Myocyte (in vitro differentiated cells): ENCODE measurements at places on chromosomes 6 and 20.
A peak's percentile ranks its signal among the peaks of the same experiment; 100 is the strongest.

DNA sequence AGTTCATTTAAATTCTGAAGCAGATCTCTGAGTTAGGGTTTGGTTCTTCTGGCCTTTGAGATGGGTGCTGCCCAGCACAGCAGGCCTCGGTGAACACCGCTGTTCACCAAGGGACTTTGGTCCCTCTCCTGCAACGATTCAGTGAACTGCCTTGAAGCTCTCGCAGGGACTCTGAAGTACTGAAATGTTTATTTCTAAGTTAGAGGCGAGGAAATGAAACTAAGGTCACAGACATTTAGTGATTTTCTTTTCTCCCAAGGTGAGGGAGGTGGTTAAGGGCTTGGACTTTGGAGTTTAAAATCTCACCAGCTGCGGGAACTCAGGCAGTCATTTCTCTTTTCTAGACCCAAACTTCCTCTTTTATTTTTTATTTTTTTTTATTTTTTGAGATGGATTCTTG lies 26.2 kb downstream of the E2F3 start:
- no peak for DNase-seq

DNA sequence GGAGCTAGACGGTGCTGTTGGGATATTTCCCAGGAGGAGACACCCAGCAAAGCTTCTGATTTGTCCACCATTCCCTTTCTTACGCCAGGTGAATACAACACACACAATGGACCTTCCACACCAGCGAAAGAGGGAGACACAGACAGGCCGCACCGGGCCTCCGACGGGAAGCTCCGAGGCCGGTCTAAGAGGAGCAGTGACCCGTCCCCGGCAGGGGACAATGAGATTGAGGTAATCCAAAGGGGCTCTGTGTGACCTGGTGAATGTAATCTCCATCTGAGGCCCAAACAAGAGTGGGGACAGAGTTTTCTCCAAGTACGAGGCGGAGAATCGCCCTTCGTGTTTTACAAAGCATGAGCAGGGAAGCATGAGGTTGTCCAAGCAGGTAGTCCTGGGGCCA lies 194.5 kb downstream of the EYA2 start:
- no peak for DNase-seq

DNA sequence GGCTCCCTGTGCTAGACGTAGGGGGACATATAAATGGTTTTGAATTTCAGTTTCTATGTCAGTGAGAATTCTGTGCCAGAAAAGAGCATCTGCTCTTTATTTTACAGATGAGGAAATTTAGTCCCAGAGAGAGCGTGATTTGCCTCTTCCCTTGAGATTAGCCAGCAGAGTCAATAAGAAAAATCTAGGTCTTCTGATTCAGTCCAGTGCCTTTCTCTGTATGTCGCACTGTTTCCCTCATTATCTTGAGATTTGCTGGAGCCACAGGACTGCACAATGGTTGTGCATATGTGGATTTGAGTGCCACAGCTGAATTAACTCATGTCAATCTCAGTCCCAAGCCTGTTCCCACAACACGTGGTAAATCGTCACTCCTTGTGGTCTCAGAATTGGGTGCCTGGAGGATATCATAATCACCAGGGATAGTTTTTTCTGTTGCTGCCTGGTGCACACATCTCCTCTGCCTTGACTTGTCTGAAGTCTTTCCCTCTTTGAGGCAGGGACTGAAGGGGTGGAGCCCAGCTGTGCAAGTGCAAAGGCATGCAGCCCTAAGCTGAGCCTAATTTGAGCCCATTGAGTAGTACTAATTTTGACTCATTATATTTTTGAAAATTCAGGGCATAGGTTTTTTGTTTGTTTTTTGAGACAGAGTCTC lies 276.7 kb downstream of the SOX4 start:
- peak; percentile 48 for DNase-seq

- DNase-seq, result no peak
These were observed 15.0 kb upstream of the CSE1L start for GRCh38 chr20:49030954-49031619.

DNA sequence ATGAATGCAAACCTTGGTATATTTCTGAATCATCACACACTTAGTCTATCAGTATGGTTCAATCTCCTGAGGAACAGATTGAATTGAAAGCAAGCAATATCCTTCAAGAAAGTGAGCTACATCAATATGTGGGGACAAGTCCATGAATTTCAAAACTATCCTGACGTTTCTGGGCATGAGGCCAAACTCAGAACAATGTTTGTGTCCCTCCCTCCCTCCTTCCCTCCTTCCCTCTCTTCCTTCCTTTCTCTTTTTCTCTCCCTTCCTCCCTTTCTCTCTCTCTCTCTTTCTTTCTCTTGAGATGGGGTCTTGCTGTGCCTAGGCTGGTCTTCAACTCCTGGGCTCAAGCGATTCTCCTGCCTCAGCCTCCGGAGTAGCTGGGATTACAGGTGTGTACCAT lies 27.9 kb upstream of the SYNCRIP start:
- peak; percentile 33 for DNase-seq

DNA sequence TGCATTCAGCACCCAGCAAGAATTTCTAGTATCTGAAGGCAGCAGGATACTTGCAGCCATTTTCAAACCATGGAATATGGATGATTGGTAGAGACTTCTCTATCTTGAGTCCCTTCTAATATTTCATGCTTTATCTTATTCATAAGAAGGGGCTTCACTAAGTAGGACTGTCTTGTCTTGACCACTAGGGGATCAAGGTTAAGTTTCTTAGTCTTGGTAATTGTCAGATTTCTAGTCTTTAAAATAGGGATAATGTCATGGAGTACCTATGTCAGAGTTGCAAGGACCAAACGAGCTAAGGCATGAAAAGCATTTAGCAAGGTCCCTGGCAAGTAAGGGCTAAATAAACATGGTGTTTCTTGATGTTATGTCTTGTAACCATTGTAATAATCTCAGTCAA lies 68.5 kb upstream of the ESR1 start:
- DNase-seq, result no peak

DNA sequence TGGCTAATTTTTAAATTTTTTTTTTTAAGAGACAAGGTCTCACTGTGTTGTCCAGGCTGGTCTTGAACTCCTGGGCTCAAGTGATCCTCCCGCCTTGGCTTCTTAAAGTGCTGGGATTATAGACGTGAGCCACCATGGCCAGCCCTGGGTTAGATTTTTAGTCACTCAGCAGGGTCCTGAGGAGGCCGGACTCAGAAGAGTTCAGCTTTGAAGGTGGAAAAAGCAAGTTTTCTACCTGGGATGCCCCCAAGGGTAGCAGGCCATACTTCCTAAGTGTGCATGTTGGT lies 44.2 kb downstream of the FGD2 start:
- DNase-seq, result no peak

DNA sequence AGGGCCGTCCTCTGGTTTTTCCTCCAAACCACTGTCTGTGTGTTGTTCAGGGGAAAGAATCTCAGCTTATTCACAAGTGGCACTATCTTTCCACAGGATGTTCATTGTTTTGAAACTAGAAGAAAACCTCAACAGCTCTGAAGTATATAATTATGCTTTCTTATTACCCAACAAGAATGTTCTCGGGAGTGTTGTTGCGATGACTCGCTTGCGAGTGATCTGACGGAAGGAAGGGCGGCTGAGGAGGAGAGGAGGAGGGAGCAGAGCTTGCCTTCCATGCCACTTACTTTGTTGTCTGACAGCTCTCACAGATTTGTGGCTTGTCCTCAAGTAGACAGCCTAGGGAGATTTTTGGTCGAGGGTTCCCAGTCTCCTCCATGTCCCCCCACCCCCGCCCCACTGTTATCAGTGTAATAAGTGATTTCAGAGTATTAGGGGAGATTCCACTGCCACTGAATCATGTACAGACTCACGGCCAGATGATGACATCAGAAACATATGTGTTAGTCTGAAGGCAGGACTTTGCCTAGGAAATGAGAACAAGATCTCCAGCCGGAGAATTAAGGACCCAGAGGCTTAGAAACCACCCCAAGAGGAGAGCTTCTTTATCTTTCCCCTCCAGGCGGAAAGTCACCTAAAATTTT lies 80.7 kb upstream of the CCN6 start:
- peak; percentile 80 for DNase-seq

GRCh38 chr6:48031711-48032110 lies 79.3 kb downstream of the PTCHD4 start:
- no peak for DNase-seq

DNA sequence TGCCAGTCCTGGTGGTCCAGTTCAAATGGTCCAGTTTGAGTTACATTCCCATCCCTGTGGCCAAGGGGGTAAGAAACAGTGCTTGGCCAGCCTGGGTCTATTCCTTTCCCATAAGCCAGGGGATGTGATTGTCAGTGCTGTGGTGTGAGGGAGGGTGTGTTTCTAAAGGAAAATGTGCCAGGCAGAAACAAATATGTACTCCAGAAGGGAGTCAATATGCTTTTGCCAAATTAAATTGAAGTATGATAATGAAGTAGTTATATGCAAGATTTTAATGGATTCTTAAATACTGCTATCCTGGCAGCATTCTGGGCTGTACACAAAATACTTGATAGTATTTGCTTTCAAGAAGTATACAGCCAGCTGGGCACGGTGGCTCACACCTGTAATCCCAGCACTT lies 16.6 kb upstream of the PAQR8 start:
- no peak for DNase-seq

DNA sequence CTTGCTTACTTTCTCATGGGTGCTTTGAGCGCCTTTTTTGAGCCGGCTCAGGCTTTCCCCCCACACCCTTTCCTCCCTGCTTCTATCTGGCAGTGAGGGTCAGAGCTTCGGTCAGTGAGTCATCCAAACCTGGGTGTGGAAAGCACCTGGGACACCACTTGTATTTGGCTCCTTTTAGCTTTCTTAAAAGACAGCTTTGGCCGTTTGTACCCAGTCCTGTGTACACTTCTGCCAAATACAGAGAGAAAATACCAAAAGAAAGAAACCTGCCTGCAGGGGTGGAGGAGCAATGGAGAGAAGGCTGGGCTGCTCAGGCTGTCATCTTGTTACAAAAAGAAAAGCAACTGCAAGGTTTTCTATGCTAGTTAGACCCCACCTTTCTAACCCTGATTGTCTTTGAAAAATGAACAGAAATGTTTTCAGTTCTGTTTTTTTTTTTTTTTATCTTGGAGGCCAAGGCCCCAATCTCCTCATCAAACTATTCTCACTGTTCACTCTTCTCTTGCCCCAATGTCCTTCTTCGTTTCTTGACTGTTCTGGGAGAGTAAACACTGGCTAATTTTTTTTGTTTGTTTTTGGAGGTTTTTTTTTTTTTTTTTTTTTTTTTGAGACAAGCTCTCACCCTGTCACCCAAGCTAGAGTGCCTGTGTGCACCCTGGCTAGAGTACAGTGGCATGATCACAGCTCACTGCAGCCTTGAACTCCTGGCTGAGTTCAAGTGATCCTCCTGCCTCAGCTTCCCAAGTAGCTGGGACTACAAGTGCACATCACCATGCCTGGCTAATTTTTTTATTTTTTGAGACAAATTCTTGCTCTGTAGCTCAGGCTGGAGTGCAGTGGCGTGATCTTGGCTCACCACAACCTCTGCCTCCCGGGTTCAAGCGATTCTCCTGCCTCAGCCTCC lies 76.4 kb downstream of the SSR1 start:
- DNase-seq, result no peak

DNA sequence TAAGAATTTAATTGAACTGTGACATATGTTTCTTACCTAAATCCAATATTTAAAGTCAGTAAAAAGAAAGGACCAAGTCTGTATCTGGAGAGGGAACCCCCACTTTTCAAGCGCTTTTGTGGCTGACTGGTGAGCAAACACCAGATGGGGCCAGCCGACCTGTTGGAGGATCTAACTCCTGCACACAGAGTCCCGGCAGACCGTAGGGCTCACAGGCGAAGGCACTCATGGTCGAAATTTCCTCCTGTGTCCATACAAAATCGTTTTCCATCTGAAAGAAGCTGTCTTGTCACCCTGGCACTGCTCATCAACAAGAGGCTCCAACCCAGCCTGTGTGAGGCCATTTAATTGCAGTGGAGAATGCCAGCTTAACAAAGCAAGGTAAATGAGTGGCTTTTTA lies 94.0 kb downstream of the SCML4 start:
- peak; percentile 28 for DNase-seq

- peak; percentile 50 for DNase-seq
These were observed 18.7 kb downstream of the TFEB start for GRCh38 chr6:41716516-41717391.

DNA sequence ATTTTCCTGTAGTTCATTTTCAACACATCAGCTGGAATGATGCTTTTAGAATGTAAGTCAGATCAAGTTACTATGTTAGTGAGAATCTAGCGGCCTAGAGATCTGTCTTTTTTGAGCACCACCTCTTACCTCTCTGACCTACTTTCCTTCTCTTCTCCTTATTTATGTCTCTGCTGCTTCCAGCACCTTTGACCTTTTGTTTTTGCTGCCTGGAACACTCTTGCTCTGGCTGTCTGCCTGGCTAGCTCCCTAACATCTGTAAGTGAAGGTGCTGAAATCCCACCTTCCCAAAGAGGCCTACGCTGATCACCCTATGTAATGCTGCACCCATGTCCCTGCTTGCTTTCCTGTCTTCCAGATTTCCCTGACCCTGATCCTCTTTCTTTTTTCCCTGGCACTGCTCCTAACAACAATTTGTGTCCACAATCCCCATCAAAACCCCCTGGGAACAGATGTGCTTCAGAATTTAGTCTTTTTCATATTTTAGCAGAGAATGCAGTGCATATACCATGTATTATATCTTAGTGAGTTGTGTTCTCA lies 87.8 kb downstream of the RFPL4B start:
- no peak for DNase-seq

- no peak for DNase-seq
These were observed 67.4 kb downstream of the GMPR start for GRCh38 chr6:16305788-16306187.

DNA sequence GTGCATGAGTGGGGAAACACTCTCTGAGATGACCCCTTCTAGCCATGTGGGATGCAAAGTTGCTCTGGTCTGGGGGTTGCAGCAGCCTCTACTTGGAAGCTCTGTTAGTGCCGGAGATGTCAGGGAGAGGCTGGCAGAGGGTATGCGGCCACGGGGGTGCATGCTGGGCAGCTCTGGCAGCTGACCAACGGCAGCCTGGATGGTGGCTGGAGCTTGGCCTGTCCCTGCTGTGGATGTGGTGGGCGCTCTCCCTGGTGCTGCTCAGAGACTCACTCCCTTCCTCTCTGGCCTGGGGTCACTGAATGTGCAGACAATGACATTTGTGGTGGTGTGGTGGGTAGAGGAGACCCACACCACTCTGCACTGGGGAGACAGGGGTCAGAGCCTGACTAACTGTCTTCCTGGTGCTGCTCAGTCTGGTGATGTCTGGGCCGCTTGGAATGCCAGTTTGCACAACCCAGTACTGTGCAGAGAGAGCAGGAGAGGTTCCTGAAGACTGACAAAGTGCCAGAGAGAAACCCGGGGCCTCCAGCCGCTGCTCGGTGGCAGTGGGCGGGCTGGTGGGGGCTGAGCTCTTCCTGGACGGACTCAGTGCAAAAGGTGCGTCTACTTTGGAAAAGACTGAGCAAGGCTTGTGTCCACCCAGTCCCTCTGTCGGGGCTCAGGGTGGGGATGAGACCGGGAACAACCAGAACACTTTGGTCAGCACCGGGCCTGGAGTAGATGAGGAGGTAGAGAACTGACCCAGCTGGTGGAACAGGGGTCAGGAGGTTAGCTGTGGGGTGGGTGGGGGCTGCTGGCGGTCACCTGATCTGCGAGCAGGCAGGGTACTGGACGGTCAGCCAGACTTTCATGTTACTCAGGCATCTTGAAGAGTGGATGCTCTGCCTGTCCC lies 2.7 kb downstream of the MYT1 start:
- peak; percentile 39 for DNase-seq
